IPS-NIHi11 (cell line): ENCODE measurements at places on chromosomes 12 and 14.
A peak's percentile ranks its signal among the peaks of the same experiment; 100 is the strongest.

- no peak for DNase-seq
Observed at GRCh38 chr12:42504049-42504448, 85.5 kb downstream of the PRICKLE1 start.

DNA sequence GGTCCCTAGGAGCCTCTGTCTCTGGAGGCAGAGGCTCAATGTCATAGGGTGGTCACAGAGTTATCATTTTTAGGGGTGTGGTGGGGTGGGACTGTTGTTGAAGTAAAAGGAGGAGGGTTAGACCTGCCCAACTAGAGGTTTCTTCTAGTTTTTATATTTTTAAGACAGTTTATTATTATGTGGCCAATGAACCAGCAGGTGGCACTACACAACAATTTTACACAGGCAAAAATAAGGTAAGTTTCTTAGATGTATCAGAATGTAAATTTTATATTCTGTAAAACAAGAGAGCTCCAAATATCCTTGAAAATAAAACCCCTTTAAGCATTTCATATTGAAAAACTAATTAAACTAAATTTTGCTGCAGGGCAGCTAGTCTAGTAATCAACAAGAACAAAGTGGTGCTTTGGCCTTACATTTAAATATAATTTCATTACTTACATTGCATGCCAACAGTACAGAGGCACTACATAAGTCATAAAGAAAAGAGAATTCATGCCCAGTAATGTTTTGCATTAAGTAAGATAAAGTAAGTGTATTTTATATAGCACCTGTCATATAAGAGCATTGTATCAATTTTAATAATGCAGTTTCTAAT, 22.2 kb upstream of the OVCH1 start:
- DNase-seq, result peak; percentile 35

DNA sequence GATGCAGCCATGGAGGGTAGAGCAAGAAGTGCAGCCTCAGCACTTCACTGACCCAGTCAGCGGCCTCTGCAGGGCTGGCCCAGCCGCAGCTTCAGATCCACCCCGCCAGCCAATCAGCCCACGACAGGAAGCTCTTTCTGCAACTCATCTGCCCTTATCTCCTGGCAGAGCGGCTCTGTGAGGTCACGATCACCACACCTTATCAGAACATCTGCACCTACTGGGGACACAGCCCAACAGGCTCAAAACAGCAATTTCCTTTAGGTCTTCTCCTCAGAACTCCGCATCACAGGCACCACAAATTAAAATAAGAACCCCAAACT, 287.3 kb downstream of the BCL11B start:
- no peak for DNase-seq

DNA sequence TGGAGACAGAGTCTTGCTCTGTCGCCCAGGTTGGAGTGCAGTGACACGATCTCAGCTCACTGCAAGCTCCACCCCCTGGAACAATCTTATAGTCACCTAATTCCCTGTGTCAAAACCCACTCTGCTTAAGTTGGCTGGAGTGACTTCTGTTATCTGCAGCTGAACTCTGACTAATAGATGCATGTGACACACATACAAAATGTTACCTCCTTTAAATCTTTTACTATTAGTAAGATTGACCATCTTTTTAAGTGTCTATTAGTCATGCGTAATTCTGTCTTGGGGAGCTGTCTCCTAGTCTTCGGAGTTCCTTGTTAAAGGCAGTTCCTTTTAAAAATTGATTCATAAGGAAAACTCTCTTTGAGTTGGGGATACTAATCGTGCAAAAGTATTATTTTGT, 7.4 kb downstream of the IFI27L1 start:
- DNase-seq, result no peak

DNA sequence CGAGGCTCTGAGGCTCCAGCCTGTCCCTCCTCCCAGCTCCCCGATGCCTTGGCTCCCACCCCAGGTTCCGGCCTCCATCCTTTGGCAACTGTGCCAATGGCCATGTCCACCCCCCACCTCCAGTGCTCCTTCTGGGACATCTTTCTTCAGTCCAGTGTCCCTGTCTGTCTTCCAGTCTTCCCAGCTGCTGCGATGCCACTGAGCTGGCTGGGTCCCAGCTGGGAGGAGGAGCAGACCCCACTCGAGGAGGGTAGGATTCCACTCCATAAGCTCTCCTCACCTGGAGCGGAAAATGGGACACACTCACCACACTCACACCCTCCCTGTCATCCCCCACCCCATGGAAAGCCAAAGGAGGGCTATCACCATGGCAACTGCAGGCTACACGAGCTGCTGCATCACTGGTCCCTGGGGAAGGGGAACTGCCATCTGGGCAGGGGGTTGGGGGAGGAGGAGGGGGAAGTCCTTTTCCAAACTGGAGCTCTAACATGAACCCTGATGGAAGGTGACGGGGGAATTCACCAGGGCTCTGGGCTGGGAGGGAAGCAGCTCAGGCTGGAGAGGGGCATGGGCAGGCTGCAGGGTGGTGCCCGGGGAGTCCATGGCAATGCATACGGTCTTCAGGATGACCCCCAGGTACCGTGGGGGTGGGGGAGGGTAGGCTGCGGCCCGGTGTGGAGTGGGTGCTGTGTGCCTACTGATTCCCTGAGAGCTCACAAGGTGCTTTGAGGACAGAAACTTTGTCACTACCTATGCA, 94.3 kb downstream of the LRRC74A start:
- DNase-seq, result peak; percentile 39

DNA sequence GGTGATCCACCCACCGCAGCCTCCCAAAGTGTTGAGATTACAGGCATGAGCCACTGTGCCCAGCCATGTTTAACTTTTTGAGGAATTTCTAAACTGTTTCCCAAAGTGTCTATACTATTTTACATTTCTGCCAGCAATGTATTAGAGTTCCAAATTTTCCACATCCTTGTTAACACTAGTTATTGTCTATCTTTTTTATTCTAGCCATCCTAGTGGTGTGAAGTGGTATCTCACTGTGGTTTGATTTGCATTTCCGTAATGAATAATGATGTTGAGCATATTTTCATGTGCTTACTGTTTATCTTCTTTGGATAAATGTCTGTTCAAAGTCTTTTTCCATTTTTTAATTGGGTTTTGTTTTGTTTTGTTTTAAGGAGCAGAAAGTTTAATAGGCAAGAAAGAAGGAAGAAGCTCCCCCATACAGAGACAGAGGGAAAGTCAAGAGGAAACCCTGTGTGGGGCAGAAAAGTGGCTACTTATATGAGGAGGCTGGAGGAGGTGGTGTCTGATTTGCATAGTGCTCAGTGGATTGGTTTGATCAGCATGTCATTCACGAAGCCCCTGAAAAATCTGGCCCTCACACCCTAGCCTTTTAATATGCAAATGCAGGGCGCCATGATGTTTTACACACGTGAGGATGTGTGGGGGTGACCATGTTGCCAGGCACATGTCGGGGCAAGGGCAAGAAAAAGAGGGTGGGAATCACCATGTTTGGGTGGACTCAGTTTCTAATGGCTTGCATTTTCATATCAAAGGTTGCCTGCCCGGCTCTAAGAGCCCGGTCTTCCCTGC, 14.9 kb downstream of the TXNRD1 start:
- no peak for DNase-seq

DNA sequence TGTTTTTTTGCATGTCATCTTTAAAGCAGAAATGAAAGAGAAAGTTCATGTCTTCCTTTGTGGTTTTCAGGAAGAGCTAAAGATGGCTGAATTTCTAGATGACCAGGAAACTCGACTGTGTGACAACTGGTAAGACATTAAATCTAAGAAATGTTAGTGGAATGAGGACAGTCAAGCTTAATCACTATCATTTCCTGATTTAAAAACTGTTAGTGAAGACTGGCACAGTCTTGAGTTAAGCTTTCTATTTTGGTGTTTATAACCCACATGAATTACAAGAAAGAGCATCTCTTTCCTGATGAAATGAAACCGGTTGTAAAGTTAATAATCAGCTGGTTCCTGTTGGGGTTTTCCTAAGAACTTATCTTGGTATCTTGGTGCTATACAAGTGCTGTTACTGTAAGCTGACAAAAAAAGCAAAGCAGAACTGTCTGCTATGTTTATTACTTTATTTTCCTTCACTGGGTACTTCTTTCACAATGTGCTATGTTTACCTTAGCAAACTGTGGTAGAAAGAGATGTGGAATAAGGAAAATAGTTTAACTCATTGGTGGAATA, 5.2 kb downstream of the TRAFD1 start:
- no peak for DNase-seq

GRCh38 chr12:130658145-130658911, 57.8 kb downstream of the RIMBP2 start:
- no peak for DNase-seq

GRCh38 chr14:79629411-79630287, 581.7 kb downstream of the DIO2 start:
- DNase-seq, result no peak

GRCh38 chr14:93295541-93296220, 37.2 kb downstream of the BTBD7 start:
- no peak for DNase-seq
